ENCODE measurements at places on chromosomes 3 and 15. TPM values are rescaled to one million over a fixed set of nuclear protein-coding genes. Genes with fewer than 3 reads are reported as not detected.

DNA sequence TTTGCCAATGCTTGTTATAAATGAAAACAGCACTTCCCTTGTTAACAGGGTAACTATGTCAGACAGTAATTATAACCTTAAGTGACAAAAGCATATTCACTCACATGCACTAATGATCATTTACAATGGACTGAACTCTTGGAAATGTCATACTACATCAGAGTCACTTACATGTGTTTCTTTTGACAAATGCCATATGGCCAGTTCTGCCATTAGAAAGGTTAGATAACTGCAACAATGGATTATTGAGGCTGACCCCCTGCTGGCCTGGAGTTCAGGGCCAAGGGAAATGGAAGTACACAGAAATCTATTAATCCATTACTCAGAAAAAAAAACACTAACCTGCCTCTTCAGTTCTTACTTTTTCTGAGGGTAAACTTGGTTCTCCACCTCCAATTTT, 313.4 kb downstream of the CNTN3 start:
- no peak for DNase-seq

DNA sequence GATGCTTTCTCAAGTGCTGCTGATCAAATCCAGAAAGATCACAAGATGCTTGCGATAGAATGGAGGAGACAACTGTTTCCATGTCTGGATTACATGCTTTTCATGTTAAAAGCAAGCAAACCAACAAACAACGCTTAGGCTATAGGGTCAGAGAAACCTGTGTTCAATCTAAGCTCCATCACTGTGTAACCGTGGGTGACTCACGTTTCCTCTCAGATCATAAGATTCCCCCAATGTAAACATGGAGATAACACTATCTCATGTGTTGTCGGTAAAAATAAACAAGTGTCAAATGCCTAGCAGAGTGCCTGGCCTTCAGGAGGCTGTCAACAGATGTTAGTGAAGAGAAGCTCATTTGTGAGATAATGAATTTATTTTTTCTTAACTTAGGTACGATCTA, 907.8 kb downstream of the NTRK3 start:
- DNase-seq, result peak; percentile 64

DNA sequence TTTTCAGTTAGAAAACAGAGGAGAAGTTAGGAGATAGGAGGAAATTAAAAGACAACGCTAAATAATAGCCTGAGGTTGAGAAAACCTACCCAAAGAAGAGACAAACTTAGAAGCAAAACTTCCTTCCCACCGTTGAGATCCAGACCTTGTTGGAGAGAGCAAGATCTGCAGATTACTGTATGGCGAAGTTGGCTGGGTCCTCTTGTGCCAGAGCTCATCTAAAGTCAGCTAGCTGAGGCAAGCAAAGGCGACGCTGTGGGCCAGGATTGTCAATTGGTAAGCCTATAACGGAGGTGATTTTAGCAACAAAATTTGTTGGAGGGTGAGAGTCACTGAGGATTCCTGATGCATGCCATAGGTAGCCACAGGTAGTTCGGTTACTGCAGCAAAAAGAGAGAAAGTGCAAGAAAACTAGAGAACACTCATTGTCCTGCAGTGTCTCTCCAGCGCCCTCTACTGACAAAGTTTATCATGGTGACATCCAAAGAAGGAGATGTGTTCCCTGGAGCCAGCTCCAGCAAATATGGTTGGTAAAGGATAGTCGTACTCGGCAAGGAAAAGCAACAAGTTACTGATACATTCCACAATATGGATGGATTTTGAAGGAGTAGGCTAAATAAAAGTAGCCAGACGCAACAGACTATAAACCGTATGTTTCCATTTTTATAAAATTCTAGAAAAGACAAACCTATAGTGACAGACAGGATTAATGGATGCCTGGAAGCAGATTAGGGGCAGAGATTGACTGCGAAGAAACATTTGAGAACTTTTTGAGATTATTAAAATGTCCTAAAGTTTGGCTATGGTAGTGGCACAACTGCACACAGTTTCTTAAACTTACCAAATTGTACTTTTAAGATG, 9.8 kb upstream of the OR5K4 start:
- DNase-seq, result no peak

GRCh38 chr15:90711418-90711824, 5.7 kb upstream of the BLM start:
- no peak for DNase-seq

- DNase-seq, result peak; percentile 81
These were observed 7.2 kb downstream of the TMOD2 start for GRCh38 chr15:51758645-51759044.

DNA sequence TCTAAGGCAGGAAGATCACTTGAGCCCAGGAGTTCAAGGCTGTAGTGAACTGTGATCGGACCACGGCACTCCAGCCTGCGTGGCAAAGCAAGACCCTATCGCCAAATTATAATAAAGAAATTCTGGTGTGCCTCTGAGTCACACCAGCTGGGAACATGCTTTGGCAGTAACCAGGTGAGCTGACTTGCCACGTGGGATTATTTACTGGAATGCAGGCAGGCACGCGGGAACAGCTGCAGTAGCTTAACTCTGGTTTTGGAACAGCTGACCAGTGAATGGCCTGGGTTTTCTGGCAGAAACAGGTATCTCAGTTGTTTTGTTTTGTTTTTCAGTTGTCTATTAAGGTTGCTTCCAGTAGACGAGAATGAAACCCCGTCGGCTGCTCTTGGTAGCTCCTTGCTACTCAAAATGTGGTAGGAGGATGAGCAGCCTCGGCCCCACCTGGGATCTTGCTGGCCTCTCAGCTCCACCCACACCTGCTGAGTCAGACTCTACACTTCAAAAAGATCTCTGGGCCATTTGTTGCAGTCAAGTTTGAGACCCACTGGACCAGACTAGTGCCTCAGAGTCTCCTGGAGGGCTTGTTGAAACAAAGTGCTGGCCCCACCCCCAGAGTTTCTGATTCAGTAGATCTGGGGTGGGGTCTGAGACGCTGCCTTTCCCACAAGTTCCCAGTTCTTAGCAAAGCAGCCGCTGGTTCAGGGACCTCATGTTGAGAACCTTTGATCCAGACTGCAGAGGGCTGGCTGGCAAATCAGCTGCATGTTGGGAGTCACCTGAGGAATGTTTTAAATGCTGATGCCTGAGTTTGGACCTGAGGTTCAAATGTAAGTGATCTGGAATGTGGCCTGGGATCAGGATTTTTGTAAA, 26.6 kb downstream of the IDH2 start:
- DNase-seq, result peak; percentile 47

GRCh38 chr15:42087460-42087859, 6.9 kb downstream of the PLA2G4D start:
- DNase-seq, result no peak

DNA sequence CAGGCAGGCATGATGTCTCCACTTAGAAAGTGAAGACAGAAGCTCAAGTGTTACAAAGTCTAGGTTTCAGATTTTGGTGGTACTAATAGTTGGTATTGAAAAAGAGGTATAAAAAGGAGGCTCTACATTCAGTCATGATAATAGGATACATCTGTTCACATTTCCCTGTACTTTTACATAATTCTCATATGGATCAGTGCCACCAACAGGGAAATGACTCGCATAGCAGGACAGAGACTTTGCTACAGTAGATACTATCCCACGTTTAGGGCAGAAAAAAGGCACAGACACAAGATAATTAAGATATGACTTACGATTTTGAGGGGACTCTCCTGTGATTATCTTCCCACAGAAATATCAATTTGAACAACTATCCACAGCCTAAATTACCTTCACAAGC, 1062.9 kb upstream of the EPHA6 start:
- DNase-seq, result no peak

DNA sequence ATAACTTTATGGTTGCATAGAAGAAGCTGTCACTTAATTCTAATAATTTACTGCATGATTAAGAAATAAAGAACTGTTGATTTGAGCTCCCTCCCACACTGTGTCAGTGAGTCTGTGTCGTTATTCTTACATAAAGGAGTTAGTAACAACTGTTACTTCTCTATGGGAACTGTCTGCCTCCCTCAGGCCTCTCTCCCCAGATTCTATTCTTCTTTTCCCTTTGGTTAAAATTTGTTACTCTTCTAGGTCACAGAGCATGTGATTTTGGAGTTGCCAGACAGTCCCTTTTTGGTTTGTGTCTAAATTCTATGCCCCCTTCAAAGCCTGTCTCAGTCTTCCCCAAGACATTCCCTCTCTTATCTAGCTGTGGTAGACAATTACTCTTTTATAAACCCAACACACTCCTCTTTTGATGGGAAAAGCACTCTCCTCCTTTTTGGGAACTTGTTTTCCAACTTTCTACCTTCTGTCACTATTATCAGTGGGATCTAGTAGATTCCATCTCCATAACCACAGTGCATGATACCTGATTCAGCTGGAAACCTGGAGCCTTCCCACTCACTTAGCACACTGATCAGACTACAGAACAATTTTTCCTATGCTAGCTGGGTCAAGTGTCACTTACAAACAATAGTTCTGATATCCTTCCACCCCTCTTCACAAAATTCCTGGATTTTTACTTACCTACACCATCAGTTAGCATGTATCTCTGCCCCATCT, 422.1 kb upstream of the TGFBR2 start:
- DNase-seq, result no peak

DNA sequence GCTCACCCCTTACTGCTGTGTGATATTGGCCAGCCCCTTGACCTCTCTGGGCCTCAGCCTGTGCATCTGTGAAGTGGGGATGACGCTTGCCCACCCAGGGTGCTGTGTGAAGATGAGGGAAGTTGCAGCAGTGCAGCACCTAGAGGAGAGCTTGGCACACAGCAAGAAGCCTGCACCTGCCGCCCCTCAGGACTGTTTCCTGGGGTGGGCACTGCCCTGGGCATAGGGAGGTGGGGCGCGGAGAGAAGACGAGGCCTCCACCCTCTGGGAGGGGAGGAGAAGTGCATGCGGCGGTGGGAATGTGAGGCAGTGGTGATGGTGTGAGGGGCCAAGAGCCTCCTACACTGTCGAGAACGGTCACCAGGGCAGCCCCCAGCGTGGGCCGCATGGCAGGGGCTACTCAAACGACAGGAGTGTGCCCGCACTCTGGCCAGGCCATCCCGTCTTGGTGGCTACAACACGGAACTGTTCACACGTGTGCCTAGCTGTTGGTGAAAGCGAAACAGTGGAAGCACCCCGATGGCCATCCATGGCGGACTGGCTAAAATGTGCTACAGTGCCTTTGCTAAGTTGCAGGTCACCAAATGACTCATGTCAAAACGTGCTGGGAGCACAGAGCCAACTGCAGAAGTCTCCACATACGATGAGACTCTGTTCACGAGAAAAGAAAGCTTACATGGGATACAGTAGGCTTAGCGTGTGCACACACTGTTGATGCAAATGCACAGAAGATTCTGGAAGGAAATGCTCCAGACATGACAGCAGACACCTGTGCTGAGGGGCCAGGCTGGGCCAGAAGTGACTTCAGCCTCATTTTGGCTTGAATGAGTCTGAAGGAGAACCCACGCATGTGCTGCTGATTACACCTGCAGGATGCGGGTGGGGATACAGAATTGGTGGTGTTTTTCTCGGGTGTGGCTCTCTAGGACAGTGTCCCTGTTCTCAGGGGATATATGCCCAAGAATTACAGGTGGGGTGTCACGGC, 40.4 kb upstream of the IQSEC1 start:
- DNase-seq, result no peak

GRCh38 chr15:41487802-41488201, 5.9 kb upstream of the ITPKA start:
- DNase-seq, result no peak

The COL6A6 gene
- polyA plus RNA-seq, result 0.11 TPM

- peak; percentile 68 for DNase-seq
These were observed 25.5 kb downstream of the PGPEP1L start for GRCh38 chr15:98981851-98982722.

DNA sequence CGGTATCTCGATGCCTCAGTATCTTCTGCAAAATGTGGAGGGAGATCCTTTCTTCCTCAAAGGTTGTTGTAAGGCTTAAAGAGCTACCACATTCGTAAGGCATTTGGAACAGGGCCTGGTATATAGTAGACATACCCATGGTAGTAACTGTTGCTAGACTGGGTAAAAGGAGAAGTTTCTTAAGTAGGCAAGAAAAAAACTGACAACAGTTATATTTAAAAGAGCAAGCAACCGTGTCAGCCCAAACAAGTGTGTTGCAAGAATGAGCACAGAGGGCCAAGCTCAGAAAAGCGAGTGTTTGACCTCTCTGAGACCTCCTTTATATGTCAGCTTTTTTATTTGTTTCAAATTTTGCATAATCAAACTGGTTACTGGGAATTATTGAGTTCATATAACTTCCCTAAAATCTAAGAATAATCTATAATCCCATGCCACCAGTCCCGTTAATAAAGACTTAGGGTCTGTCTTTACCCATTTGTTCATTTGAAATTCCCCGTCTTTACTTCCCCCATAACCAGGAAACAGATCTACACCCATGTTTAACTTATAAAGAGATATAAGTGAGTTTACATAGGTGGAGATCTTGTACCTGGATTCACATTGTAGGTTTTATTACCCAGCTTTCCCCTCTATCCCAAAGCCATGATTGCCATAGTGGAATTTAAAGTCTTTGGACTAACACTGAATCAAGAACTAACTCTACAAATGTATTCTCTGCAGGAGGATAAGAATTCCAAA, 7.3 kb downstream of the B3GNT5 start:
- no peak for DNase-seq

DNA sequence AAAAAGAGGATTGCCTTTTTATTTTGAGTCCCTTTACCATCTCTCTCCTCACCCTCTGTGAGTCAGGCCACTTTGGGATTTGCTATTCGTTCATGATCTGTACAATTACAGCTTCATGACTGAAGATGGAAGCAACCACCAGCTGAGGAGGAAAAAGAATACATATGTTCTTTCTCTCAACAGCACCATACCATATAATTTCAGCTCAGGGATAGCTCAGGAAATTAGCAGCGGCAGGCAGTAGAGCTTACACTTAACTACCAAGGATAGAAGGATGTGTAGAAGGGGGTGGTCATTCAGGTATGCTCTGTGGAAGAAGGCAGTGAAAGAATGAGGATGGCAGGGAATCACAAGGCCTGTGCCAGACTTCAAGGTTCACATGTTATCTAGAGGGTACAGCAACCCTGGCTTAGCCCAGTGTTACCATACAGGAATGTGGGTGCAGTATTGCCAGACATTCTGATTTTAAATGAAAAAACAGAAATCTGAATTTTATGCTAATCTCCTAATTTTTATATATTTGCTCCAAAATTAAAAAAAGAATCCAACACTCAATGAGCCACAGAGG, 17.9 kb downstream of the PLS1 start:
- no peak for DNase-seq

The COPB2 gene
- 284 TPM for polyA plus RNA-seq

DNA sequence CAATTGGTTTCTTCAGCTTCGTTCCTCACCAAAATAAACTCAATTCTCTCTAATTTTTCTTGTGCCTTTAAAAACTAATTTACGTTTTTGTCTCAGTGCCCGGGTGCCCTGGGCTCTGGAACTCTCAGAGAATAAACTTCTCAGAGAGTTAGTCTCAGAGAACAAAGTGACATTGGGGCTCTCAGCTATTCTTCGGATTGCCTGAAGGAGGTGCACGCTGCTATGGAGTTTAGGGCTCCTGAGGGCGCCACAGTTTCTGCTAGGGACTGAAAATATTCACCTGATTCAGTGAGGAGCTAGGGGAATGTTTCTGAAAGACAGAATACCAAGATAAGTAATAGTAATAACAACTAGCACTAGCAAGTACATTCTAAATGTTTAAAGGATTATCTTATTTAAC, 22.7 kb downstream of the ZIC4 start:
- no peak for DNase-seq

The CASR gene
- polyA plus RNA-seq, result not detected
